ENCODE measurements at places on chromosomes 7 and 10.

- no peak for DNase-seq
Observed at GRCh38 chr10:57094965-57095364, 733.9 kb upstream of the ZWINT start.

GRCh38 chr7:8500286-8500685 lies 66.9 kb downstream of the NXPH1 start:
- DNase-seq = no peak

DNA sequence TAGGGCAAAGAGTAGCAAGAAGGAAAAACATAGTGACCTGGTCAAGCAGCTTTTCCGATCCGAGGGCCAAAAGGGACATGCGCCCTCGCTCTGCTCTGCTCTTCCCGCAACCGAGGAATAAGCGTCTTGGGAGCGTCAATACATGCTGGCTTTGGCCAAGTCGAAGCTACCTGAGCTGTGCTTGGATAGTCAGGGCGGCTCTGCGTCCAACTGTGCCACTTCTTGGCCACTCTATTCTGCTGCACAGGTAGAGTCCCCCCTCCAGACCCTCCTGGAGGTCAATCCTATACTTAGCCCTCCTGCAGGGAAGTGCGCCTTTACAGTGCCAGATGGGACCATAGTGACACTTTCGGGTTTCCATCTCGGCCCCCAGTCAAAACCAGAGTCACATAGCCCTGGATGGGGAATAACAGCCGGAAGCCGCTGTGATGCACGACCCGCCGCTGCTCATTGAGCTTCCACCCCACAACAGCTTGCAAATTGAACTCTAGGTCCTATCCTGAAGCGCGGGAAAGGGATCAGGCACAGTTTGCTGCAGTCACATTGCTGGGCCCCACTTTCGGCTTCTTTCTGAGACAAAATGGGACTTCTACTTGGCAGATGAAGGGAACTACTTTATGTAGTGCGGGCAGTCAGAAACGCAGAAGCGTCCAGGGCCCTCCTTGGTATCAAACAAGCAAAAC lies 1.1 kb upstream of the HPSE2 start:
- DNase-seq = no peak

DNA sequence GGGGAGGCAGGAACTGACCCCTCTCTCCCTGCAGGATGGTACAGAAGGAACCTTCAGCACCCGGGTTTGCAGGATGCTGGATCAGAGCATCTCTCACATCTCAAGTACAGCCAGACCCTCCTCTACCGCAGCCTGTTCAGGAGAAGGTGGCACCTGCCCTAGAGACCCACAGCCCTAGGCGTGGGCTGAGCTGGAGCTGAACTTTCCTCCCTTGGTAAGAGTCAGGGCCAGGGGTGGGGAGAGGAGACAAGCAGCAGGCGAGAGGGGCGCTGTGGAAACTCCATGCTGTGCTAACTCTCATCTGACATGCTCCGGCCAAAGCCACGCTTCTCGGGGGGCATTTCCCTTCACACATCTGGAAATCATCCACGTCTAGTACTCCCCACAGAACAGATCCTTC lies 154.4 kb downstream of the DIP2C start:
- DNase-seq = no peak

DNA sequence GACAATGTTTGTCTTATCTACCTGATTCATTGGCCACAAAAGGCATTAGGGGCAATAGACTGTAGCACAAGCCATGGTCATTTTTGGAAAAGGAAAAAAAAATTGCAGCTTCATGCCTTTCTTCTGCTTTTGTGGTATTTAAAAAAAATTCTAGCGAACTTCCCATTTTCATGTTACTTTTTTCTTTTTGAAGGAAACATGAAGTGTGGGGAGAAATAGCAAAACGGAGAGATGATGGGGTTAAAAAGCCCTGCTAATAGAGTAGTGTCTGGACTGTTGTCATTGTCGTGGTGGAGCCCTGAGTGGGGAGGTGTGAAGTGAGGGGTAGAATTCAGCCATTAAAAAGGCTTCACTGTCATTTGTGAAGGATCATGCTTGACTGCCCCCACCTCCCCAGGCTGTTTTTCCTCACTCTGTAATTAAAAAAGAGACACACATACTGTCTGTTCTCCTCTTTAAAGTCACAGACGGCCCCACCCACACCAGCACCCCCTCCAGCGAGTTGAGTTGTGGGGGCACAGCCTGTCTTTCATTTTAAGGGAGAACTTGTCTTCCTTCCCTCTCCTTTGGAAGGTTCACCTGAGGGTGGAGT lies 272.4 kb downstream of the CREB5 start:
- DNase-seq = no peak

DNA sequence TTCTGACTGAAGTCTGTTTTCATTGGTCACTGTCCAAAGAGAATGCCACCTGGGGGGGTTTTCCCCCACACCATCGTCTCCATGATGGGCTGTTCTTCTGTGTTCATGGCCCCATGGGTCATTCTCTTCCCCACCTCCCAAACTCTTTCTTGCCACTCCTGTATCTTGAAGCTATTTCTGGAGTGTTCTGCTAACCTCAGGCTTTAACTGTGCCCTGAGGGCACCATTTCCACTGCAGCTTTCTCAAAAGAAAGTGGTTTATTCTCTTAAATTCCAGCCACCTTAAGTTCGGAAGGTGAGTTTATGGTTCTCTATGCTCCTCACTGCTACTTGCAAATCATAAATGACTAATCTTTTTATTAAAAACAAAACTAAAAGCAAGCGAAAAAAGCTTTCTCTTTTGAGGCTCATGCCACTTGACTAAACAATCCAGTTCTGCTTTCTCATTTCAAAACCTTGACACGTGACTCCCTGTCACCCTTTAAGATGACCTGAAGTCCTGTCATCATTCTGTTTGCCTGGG lies 7.4 kb upstream of the APBB1IP start:
- DNase-seq = no peak

Data from DMS79 treated with DMSO at 0.1 percent for 48 hours (cell line).